ENCODE measurements at places on chromosomes 16 and 17. TPM values are rescaled to one million over a fixed set of nuclear protein-coding genes. Genes with fewer than 3 reads are reported as not detected.

GCGR gene
- not detected for total RNA-seq

MT1B gene
- not detected for total RNA-seq

CDK3 gene
- 0.46 TPM for total RNA-seq

PDP2 gene
- total RNA-seq, result 19.8 TPM

FOXN1 gene
- total RNA-seq, result not detected

CCL14 gene
- 0.91 TPM for total RNA-seq

DUSP14 gene
- total RNA-seq, result 27.9 TPM

COX6A2 gene
- not detected for total RNA-seq

MAP2K6 gene
- total RNA-seq, result 5.8 TPM

FBXW10 gene
- total RNA-seq, result not detected

SLC46A1 gene
- total RNA-seq, result 1.6 TPM

MVD gene
- 79.2 TPM for total RNA-seq

ZG16 gene
- not detected for total RNA-seq

CYB5D1 gene
- total RNA-seq, result 7.0 TPM

DLX4 gene
- total RNA-seq, result not detected

TSNAXIP1 gene
- total RNA-seq, result 0.32 TPM

Data from epithelial cell of umbilical artery (primary cell).